ENCODE measurements at places on chromosomes 2 and 18.

GRCh38 chr2:152647552-152647951 is 69.7 kb downstream of the PRPF40A start:
- DNase-seq: peak; percentile 63

- DNase-seq: no peak
These were observed 243.3 kb upstream of the NCKAP5 start for GRCh38 chr2:133811409-133812125.

- DNase-seq: no peak
These were observed 28.6 kb downstream of the BOD1L2 start for GRCh38 chr18:57175532-57175931.

- DNase-seq: no peak
These were observed 89.3 kb upstream of the GPC1 start for GRCh38 chr2:240346015-240346752.

DNA sequence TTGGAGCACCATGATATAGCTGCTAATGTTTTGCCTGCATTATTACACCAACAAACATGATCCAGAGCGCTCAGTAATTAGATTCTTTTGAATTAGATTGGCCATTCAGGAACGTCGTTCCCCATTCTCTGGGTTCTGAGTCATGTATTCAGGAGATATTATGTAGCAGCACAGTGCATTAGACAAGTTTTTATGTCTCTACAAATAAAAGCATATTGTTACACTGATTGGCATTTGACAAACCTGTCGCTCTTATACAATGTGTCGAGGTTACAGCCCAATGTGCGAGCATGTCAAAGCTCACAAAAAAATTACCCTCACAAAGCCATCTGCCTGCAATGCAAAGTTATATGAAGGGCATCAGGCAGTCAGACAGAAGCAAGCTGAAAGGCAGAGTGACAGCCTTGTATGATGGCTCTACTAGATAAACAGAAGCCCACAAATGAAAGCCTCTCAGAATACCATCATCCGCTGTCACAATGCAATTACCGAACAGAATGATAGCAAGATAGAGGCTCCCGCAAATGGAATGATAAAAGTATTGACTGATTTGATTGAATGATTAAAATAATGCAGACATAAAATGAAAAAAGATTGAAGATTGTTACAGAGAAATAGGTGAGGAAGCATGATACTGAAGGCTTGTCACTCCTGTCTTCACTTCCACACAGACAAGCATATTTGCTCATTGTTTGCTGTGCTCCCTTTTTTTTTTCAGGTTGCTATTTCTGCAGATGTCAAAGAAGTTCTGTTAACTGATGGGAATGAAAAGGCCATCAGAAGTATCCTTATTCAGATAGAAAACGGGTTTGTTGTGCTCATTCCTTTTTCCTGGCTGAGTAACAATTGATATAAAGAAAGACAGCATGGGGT is 234.6 kb upstream of the SIX3 start:
- DNase-seq: no peak

Data from left ventricle myocardium inferior (tissue), 1 donor.